ENCODE measurements at places on chromosomes 4 and X.

GRCh38 chr4:61195101-61195500 is 5.0 kb upstream of the ADGRL3 start:
- no peak for DNase-seq

GRCh38 chrX:9832811-9833210 is 46.6 kb downstream of the SHROOM2 start:
- DNase-seq, result no peak

GRCh38 chr4:141885112-141885511 is 248.7 kb downstream of the IL15 start:
- DNase-seq, result no peak

DNA sequence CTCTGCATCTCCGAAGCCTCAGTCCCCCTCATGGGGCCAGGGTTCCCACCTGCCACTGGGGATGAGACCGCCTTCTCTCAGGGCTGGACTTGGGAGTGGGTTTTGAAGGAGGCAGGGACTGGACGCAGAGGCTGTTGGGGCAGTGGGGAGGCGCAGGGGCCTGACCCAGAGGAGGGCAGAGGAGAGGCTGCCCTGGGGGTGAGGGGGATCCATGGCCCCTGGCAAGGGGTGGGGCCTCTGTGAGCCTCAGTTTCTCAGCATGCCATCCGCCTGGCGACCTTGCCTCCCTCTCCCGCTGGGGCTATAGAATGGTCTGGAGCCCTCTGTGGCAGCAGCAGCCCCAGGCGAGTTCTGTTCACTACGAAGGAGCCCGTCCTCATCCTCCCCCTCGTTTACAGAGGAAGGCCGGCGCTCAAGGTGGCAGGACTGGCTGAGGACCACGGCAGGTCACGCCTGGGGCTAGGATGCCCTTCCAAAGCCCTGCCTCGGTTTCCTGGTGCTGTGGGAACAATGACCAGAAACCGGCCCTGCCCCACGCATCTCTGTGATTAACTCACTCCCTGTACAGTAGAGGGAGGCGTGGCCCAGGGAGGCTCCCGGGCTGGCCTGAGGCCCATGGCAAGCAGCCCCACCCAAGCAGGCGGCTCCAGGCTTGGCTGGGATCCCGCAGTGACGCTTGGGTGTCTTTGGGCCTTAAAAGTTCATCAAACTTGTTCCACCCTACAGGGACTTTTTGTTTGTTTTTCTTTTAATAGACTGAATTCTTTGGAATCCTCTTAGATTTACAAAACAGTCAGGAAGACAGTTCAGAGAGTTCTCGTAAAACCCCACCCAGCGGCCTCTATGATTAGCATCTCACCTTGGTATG is 16.0 kb upstream of the SH3TC1 start:
- no peak for DNase-seq

- DNase-seq, result no peak
These were observed 63.9 kb downstream of the TRAPPC11 start for GRCh38 chr4:183722731-183723560.

DNA sequence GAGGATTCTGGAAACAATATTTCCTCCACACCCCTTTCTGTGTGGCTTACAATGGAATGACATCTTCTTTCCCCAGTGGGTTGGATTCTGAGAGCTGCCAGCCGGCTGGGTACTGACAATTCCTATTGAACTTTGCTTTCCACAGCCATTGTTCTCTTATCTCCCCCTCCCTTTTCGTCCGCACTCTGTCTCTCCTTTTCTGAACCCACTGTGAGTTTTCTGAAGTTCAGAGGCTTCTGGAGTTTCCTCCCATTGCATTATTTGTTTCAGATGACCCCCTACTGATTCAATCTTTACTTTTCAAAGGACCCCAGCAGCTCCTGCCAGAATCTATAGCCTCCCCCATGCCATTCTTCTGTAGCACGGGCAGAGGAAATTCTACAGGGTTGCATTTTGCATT is 10.4 kb downstream of the SMPX start:
- no peak for DNase-seq

DNA sequence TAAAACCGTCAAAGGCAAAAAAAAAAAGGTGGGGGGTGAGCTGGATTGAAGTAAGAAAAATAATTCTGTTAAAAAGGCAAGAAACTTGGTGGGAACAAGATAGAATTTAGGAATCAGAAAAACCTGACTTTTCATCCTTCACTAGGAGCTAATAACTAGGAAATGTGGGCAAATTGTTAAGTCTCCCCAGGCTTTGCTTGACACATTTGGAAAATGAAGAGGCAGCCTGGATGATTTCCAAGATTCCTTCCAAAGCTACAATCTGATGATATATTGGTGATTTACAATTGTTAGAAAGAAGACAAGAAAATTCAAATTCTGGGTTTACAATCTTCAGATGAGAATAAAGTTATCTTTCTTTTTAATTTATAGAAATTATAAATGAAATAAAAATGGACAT is 1062.5 kb downstream of the ADGRL3 start:
- DNase-seq, result no peak

- DNase-seq, result no peak
These were observed 203.6 kb downstream of the BANK1 start for GRCh38 chr4:101993842-101994775.

- no peak for DNase-seq
These were observed 31.8 kb upstream of the CYP4V2 start for GRCh38 chr4:186159613-186160012.

DNA sequence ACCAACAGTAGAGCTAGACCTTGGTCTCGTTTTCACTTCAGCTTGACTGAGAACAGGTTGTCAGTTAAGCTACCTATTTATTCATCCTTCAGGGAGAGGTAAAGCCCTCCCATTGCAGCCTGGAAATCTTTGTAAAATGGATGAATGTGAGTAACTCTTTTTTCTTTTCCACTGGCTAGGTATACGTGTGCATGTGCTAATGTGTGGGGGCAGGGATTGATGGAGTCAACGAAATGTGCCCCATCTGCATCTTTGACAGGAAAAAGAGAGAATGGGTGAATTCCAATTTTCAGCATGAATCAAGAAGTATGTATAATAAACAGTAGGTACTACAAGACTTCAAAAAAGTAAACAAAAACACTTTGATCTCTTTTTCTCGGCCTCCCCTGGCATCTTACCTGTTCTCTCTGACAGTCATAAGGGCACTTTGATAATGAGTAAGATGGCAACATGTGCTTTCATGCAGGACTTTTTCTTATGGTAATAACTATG is at the start of gene IL21:
Gene IL21, minus strand, starts transcription at position 51 of the 492 bp plus-strand sequence. CDS start 55 bp downstream, outside the sequence.
- no peak for DNase-seq

DNA sequence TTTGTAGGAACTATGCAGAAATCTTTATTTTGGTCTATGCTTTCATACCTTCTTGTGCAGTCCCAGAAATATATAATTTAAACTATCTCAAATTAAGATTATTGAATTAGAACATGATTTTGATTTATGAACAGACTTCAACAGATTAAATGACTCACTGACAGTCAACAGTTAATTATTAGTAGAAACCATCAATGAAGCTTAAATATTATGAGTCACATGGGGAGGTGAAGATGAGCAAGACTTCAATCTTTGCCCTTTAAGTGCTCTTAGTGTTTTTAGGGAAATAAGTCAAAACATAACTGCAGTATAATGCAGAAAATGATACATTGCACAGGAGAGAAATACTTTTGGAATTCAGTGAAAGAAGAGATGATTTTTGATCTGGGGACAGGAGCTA is 81.5 kb upstream of the BMP3 start:
- no peak for DNase-seq

DNA sequence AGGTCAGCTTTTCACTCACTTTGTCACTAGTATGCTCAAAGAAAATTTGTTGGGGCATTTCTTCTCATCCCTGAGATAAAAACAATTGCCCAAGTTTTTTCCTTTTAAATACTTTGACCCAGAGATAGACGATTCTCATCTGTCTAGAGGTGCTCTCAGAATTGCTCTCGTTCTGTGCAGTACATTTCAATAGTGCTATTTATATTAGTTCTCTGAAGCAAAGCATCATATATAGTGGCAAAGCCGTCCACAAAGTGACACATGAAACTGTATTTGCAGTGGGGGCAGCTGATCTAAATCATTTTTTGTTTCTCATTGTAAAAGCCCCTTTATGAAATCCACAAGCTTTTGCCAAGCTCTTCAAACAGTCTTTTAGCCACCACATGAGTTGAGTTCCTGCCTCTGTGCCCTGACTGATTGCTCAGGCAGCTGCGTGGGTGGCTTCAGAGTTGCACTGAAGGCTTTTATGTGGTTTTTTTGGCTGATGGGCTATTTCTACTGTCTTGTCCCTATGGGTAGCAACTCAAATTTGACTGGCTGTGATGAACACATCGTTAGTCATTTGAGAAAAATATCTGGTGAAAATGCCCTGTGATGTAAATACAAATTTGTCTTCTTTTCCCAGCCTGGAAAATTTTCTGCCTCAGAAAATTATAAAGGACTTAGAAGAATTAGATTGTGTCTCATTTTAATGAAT is 119.1 kb upstream of the OTUD4 start:
- peak; percentile 45 for DNase-seq

DNA sequence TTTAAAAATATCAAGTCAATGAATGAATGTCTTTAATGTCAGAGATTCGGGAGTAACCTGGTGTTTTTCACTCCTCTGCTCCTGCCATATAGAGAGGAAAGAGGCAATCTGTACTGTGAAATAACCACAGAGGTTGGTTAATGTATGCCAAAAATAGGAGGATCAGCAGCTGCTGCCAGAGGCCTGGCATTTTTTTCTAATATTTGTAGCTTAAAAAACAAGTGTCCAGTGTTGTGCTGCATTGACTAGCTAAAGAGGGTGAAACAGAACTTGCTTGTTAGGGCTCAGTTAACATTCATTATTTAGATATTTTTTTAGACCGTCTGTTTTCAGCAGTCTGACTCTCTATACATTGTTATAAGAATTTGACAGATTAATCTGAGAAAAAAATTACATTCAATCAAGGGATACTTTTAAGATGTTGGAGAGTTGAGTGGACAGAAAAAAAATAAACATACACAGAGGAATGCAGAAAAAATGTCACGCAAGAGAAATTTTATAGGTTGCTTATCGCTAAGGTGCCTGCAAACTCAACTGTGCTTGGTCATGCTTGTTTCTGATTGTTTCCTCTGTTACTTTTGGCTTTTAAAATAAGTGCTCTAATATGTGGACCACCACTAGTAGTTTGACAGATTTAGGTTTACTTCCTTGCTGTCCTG is 392.3 kb upstream of the GALNT7 start:
- no peak for DNase-seq

DNA sequence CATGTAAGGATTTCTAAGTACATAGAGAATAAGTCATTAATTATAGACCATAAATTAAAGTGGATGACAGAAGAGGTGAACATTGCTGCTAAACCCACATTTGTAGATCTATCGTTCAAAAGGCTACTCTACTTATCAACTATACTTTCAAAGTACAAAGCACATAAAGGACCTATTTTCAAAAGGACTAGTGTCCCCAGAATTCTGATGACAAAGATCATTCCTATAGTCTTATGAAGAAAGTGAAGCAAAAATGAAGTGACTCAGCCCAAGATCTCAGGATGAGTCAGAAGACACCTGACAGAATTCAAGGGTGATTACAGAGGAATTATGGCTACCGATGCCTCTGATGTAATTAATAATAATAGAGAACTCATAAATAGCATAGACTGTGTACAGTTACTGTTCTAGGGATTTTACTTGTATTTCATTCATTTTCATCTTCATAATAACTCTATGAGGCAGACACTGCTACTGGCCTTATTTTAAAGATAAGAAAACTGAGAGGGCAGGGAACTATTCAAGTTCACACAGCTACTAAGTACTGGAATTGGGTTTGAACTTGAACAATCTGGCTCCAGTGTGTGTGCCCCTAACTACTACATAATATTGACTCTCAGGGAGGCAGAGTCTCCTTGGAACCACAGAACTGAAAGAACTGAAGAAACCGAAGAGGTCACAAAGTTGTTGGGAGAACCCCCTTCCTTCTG is 17.1 kb downstream of the USP46 start:
- DNase-seq, result no peak

- no peak for DNase-seq
These were observed 232.2 kb upstream of the SLIT2 start for GRCh38 chr4:20019310-20020015.

DNA sequence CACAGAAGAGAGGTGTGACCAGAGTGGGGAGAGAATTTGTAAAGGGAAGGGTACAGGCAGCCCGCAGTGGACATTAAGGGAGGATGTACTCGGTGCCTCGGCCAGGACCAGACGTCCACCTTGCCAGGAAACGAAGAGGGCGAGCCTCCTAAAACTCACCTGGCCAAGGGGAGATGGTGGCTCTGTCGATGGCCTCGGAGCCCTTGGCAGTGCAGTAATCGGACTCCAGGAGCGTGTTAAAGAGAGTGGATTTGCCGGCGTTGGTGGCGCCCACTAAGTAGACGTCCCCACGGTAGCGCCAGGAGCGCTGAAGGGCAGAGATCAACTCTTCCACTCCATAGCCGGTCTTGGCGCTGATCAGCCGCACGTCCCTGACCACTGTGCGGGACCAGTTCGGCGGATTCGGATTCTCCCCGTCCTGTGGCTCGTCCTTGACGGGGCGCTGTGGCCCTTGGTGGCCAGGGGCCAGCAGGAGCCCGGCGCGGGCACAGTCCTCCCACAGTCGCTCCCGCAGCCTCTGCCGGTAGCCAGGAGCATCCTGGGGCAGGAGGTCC is 1.0 kb downstream of the NOA1 start:
- no peak for DNase-seq

DNA sequence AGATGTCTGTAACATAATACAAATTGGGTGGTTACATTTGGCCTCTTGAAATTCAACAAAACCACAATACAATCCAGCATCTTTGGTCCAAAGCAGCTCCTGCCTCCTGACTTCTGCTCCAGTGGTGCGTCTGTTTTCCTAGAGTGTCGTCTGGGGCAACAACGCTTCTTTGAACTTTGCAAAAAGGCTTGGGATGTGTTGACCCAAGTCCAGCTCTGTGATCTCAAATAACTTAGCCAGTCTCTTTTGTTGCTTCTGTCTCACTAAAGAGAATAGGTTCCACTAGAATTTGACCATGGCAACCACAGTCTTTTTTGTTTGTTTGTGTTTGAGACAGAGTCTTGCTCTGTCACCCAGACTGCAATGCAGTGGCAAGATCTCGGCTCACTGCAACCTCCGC is 324.0 kb downstream of the DHRSX start:
- no peak for DNase-seq

GRCh38 chr4:153790500-153790865 is 1.6 kb upstream of the SFRP2 start:
- no peak for DNase-seq

- no peak for DNase-seq
These were observed 595.0 kb downstream of the GLUD2 start for GRCh38 chrX:121642415-121642814.

DNA sequence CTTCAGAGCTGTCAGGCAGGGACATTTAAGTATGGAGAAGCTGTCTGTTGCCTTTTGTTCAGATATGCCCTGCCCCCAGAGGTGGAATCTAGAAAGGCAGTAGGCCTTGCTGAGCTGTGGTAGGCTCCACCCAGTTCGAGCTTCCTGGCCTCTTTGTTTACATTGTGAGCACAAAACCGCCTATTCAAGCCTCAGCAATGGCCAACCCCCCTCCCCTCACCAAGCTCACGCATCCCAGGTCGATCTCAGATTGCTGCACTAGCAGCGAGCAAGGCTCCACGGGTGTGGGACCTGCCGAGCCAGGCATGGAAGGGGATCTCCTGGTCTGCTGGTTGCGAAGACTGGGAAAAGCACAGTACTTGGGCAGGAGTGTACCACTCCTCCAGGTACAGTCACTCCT is 59.3 kb downstream of the ZNF674 start:
- no peak for DNase-seq

- DNase-seq, result no peak
These were observed 52.2 kb downstream of the USP53 start for GRCh38 chr4:119264743-119265142.

- DNase-seq, result no peak
These were observed 13.6 kb upstream of the PDGFRA start for GRCh38 chr4:54215379-54216077.

- DNase-seq, result no peak
These were observed 1.3 kb upstream of the CITED1 start for GRCh38 chrX:72306851-72307645.

GRCh38 chr4:55840956-55841355 is 12.5 kb upstream of the EXOC1 start:
- DNase-seq, result no peak

Data from stimulated activated CD4-positive, alpha-beta T cell treated with anti-CD3 and anti-CD28 coated beads, TNF-alpha, amount 100 ng/mL, for 1 hour (primary cell).